ENCODE measurements at places on chromosomes 4 and X. TPM values are rescaled to one million over a fixed set of nuclear protein-coding genes. Genes with fewer than 3 reads are reported as not detected.

The AMBN gene
- total RNA-seq: not detected

The AFM gene
- total RNA-seq: not detected

The TEX13D gene
- 0.05 TPM for total RNA-seq

The FAM241A gene
- total RNA-seq: 7.1 TPM

The KLHL4 gene
- not detected for total RNA-seq

The SH3BGRL gene
- 37.6 TPM for total RNA-seq

The RHOXF2 gene
- total RNA-seq: not detected

The HSPA4L gene
- 3.8 TPM for total RNA-seq

The SPRY1 gene
- total RNA-seq: 49.0 TPM

The SOX3 gene
- total RNA-seq: not detected

GRCh38 chrX:38347136-38347535 lies 5.3 kb upstream of the OTC start:
- no peaks in the 10 kb centered on the region for H3K4me1 ChIP-seq
- DNase-seq: no peak
- no peaks in the 10 kb centered on the region for H3K36me3 ChIP-seq
- H3K27ac ChIP-seq: no peak overlapping the region

- no peak for DNase-seq
- no peaks in the 10 kb centered on the region for H3K36me3 ChIP-seq
- peaks cover 3% of the 10 kb centered on the region for H3K27me3 ChIP-seq
- H3K27ac ChIP-seq: no peak overlapping the region
These were observed 28.5 kb downstream of the EDNRA start for GRCh38 chr4:147509386-147509785.

- H3K4me1 ChIP-seq: no peaks in the 10 kb centered on the region
- H3K27ac ChIP-seq: no peak overlapping the region
- DNase-seq: no peak
- H3K27me3 ChIP-seq: peaks cover 4% of the 10 kb centered on the region
- H3K36me3 ChIP-seq: no peaks in the 10 kb centered on the region
These were observed 92.2 kb downstream of the DCHS2 start for GRCh38 chr4:154399259-154399974.

- no peaks in the 10 kb centered on the region for H3K4me1 ChIP-seq
- H3K27me3 ChIP-seq: peaks cover 4% of the 10 kb centered on the region
- H3K36me3 ChIP-seq: no peaks in the 10 kb centered on the region
- no peak overlapping the region for H3K27ac ChIP-seq
These were observed 36.6 kb downstream of the MYOZ2 start for GRCh38 chr4:119172223-119172622.

- H3K4me1 ChIP-seq: no peaks in the 10 kb centered on the region
- no peak overlapping the region for H3K27ac ChIP-seq
- H3K36me3 ChIP-seq: no peaks in the 10 kb centered on the region
- DNase-seq: no peak
These were observed 28.2 kb upstream of the MID1 start for GRCh38 chrX:10648614-10649013.

DNA sequence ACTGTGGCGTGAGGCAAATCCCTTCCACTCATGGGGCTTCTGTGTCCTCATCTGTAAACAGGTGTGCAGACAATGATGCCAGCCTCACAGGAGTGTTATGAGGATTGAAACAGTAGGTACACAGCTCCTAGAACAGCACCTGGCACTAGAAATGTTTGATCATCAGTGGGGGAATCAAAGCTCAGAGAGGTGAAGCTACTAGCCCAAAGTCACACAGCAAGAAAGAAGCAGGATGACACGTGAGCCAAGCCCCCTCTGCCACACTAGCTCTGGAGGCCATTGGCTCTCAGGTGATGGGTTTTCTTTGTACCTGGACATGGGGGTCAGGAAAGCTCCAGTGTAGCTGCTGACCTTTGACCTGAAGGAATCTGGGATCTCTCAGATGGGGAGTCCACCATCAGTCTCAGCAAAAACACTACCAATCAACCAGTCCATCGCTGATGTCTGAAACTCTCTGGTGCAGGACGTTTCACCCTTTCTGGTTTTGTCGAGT lies 13.4 kb upstream of the SLC2A9 start:
- no peak overlapping the region for H3K27ac ChIP-seq
- H3K4me3 ChIP-seq: no peak overlapping the region
- peaks cover 19% of the 10 kb centered on the region for H3K4me1 ChIP-seq
- DNase-seq: no peak
- no peaks in the 10 kb centered on the region for H3K36me3 ChIP-seq
- peaks cover 3% of the 10 kb centered on the region for H3K27me3 ChIP-seq

DNA sequence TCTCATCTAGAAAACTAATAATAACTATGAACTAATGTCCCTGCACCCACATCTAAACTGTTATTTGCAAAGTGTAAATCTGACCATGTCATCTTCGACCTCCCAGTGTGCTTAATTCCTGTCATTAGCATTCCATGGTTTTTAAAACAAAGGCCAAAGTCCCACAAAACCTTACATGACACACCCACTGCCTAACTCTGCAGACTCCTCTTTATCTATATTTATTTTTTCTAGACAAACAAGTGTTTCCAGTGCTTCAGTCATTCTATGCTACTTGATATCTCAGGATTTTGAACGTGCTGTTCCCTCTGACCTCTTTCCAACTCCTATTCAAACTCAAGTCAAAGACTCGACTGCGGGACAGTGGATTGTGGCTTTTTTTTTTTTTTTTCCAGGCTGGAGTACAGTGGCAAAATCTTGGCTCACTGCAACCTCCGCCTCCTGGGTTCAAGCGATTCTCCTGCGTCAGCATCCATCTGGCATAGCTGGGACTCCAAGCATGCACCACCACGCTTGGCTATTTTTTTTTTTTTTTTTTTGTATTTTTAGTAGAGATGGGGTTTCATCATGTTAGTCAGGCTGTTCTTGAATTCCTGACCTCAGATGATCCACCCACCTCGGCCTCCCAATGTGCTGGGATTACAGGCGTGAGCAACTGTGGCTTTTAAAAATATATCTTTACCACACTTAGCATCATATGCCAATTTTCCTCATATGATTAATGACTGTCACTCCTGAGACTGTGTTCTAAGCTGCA lies 1511.0 kb downstream of the ARAP2 start:
- H3K4me3 ChIP-seq: no peak overlapping the region
- H3K36me3 ChIP-seq: no peaks in the 10 kb centered on the region
- no peaks in the 10 kb centered on the region for H3K4me1 ChIP-seq
- H3K27ac ChIP-seq: no peak overlapping the region
- DNase-seq: no peak
- H3K27me3 ChIP-seq: no peaks in the 10 kb centered on the region

GRCh38 chr4:73576381-73576780 lies 43.9 kb downstream of the RASSF6 start:
- H3K27ac ChIP-seq: no peak overlapping the region
- H3K4me1 ChIP-seq: no peaks in the 10 kb centered on the region
- peaks cover 4% of the 10 kb centered on the region for H3K27me3 ChIP-seq
- H3K36me3 ChIP-seq: no peaks in the 10 kb centered on the region
- no peak for DNase-seq

- H3K36me3 ChIP-seq: no peaks in the 10 kb centered on the region
- H3K27me3 ChIP-seq: no peaks in the 10 kb centered on the region
These were observed 23.9 kb downstream of the HMX1 start for GRCh38 chr4:8847764-8848163.

DNA sequence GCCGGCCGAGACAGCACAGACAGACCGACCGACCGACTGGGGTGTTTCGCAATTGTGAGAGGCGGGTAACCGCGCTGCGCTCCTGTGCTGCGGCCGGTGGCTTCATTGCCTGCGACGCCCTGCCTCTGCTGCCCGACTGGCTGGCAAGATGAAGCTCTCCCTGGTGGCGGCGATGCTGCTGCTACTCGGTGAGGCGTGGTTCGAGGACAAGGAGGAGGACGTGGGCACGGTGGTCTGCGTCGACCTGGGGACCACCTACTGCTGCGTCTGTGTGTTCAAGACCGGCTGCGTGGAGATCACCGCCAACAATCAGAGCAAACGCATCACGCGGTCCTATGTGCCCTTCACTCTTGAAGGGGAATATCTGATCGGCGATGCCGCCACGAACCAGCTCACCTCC lies 565.7 kb upstream of the SMIM31 start:
- H3K27me3 ChIP-seq: no peaks in the 10 kb centered on the region
- H3K36me3 ChIP-seq: no peaks in the 10 kb centered on the region
- H3K27ac ChIP-seq: no peak overlapping the region
- no peak overlapping the region for H3K4me3 ChIP-seq
- DNase-seq: no peak

DNA sequence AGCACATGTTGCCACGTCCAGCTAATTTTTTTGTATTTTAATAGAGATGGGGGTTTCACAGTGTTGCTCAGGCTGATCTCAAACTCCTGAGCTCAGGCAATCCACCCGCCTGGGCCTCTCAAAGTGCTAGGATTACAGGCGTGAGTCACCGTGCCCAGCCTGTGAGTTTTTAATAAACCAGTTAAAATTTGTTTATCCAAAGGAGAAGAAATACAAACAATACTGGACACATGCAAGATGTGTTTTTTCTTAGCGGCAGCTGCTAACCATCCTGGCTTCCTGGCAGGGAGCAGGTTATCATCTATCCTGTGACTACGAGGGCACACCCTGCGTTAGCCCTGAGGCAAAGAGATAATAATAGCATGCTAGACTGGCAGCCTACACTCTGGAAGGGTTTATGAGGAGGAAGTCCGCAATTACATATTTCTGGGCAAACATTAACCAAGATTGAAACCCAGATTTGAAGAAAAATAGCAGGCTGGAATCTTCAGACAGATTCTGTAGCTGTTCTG lies 191.4 kb downstream of the SPRY1 start:
- H3K4me1 ChIP-seq: peaks cover 11% of the 10 kb centered on the region
- no peak for DNase-seq
- peaks cover 2% of the 10 kb centered on the region for H3K36me3 ChIP-seq
- no peak overlapping the region for H3K27ac ChIP-seq
- no peaks in the 10 kb centered on the region for H3K27me3 ChIP-seq

- H3K36me3 ChIP-seq: no peaks in the 10 kb centered on the region
- peak overlapping the region; percentile 97 for H3K27ac ChIP-seq
- peaks cover 62% of the 10 kb centered on the region for H3K4me1 ChIP-seq
- H3K4me3 ChIP-seq: peak overlapping the region; percentile 78
These were observed 48.0 kb downstream of the MAGEA9 start for GRCh38 chrX:149829751-149830191.

DNA sequence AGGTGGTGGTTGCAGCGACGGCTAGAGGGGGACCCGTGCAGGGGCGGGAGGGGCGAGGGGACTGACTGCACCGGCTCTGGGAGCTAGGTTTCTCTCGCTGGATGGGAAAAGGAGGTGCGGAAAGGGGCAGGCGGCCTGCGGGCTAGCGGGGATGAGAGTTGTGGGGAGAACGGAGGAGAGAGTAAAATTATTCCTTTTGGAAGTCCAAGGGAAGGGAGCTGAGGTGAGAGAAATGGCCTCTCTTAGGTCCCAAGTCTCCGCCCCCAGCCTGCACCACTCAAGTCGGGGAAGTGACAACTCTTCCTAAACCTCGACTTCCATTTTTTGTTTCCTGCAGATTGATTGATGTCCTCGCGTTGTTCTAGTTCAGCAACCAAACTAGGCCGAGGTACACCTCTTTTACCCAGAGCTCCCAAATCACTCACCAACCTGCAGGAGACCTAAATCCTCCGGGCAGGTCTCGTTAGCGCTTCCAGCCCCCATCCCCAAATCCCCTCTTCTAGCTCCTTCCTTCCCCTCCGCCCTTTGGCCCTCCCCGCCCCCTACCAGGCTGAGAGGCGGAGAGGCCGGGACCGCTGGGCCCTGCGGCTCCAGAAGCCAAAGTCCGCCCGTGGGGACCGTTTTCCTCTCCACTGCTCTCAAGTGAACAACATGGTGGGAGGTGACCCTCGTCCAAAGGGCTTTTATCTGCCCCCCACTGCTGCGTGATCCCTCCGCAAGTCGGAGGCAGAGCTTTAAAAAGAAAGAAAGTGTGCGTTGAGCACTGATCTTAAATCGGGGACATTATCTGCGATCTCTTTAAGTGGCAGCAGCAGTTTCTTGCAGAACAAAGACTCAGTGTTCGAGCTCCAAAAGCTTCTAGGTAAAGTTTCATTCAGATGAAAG lies 7.3 kb downstream of the PITX2 start:
- H3K4me3 ChIP-seq: no peak overlapping the region
- peaks cover 3% of the 10 kb centered on the region for H3K36me3 ChIP-seq
- no peak for DNase-seq
- peaks cover 87% of the 10 kb centered on the region for H3K27me3 ChIP-seq

- no peaks in the 10 kb centered on the region for H3K4me1 ChIP-seq
- no peak overlapping the region for H3K4me3 ChIP-seq
- no peak for DNase-seq
- no peaks in the 10 kb centered on the region for H3K27me3 ChIP-seq
These were observed 328.7 kb upstream of the PPARGC1A start for GRCh38 chr4:24218566-24218965.

GRCh38 chr4:176340871-176341685 lies 21.3 kb downstream of the SPCS3 start:
- no peak overlapping the region for H3K4me3 ChIP-seq
- no peaks in the 10 kb centered on the region for H3K27me3 ChIP-seq
- H3K36me3 ChIP-seq: peaks cover 9% of the 10 kb centered on the region
- H3K27ac ChIP-seq: no peak overlapping the region
- DNase-seq: no peak

DNA sequence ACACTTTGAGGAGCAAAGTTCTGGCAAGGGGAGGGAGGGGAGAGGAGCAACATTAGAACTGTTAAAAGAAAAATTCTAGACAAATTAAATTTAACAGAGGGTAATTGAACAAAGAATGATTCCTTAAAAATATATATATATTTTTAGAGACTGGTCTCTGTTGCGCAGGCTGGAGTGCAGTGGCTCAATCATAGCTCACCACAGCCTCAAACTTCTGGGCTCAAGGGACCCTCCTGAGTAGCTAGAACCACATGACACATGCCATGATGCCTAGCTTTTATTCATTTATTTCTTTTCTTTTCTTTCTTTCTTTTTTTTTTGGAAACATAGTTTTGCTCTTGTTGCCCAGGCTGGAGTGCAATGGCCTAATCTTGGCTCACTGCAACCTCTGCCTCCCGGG lies 19.1 kb upstream of the SPINK2 start:
- H3K27ac ChIP-seq: no peak overlapping the region
- peaks cover 2% of the 10 kb centered on the region for H3K27me3 ChIP-seq
- H3K36me3 ChIP-seq: no peaks in the 10 kb centered on the region
- no peak for DNase-seq

DNA sequence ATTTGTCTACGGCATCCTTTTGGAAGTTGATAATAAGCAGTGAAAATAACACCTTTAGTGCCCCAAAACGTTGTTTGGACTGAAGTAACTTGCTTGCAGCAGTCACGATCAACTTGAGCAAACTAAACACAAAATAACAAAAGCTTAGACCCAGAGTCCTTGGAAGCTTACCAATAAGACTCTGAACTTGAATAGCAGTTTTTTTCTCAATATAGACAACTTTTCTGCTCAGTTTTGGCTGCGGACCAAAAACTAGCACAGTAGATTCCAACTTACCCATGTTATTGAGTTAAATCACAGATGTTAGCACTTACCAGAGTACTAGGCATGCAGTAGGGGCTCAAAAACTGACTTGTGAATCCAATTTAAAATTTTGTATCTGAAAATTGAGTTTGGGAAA lies 746.9 kb downstream of the PCDH19 start:
- no peak overlapping the region for H3K27ac ChIP-seq
- no peaks in the 10 kb centered on the region for H3K4me1 ChIP-seq
- H3K4me3 ChIP-seq: no peak overlapping the region
- no peaks in the 10 kb centered on the region for H3K27me3 ChIP-seq

- no peak overlapping the region for H3K27ac ChIP-seq
- H3K4me1 ChIP-seq: no peaks in the 10 kb centered on the region
These were observed 18.1 kb upstream of the CXCL2 start for GRCh38 chr4:74117024-74117534.

- no peak overlapping the region for H3K4me3 ChIP-seq
- H3K36me3 ChIP-seq: no peaks in the 10 kb centered on the region
- no peak for DNase-seq
- no peaks in the 10 kb centered on the region for H3K4me1 ChIP-seq
These were observed 158.3 kb downstream of the SPCS3 start for GRCh38 chr4:176478076-176478475.

- no peaks in the 10 kb centered on the region for H3K27me3 ChIP-seq
- DNase-seq: no peak
- H3K4me1 ChIP-seq: peaks cover 32% of the 10 kb centered on the region
- no peak overlapping the region for H3K27ac ChIP-seq
These were observed 29.8 kb downstream of the ACOX3 start for GRCh38 chr4:8410641-8411271.

Data from activated T-helper 1 cell treated with anti-CD3 and anti-CD28 coated beads, Interleukin-12 subunit alpha, Interleukin-12 subunit beta, Interleukin-2, Interleukin-4 antibody, amounts not matched to agents 30 ng/mL and 10 ng/mL and 1 ng/mL, durations not matched to agents 14 hours and 24 hours and 36 hours (primary cell).